ENCODE measurements at places on chromosomes 12 and 14.

- DNase-seq = no peak
These were observed 59.1 kb downstream of the CCDC60 start for GRCh38 chr12:119393677-119394076.

- DNase-seq = no peak
These were observed 15.8 kb upstream of the ANKRD33 start for GRCh38 chr12:51871918-51872688.

DNA sequence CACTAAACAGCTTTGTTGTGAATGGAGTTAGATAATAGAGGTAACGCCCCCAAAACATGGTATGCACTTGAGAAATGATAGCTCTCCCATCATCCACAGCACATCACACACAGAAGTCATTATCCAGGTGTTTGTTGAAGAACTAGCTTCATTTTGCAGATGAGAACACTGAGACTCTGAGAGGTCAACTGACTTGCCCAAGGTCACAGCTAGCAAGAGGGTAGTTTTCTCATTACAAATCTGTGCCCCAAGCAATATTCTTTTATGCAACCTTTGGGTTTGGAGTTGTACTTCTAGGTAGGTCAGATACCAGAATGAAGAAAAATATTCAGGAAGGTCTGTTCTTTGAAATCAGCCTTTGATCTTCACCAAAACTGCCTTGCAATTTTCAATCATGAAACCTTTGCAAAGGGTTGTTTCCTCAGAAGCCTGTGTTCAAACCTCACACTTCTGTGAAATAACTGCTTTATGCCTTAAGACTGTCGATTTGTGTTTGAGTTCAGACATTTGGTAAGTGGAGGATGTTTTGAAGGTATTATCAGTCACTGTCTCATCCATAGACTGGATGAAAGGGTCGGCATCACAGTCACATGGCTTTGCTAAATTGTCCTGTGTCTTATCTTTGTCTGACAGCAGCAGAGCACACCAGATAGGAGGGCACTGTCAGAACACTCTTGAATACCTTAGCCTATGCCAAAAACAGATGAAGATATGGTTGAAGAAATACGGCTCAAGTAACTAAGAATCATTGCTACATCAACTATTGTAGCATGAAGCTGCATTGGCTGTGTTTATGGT is 233.2 kb upstream of the BTG1 start:
- no peak for DNase-seq

DNA sequence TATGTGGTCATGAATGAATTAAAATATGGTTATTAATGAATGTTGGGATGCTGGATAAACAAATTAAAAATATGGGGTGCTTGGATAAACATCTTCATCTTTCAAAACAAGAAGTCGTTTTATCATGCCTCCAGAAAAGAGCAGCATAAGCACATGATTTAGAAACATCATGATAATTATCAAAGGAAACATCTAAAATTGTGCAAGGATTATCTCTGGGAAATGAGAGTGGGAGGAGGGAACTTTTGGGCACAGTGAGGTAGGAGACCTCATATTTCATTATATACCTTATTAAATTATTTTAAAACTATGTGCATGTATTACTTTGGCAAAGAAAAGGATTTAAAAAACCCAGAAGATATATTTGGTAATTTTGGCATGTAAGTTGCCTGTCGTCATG is 8.9 kb downstream of the C3AR1 start:
- no peak for DNase-seq

All from stimulated activated CD8-positive, alpha-beta memory T cell treated with anti-CD3 and anti-CD28 coated beads, Interleukin-7, amount 100 ng/mL, for 24 hours (primary cell).